Lower lobe of right lung (tissue), 2 donors: ENCODE measurements at places on chromosomes 5 and 9.

- DNase-seq: no peak
- H3K27me3 ChIP-seq: no peaks in the 10 kb centered on the region
- H3K4me3 ChIP-seq: no peak overlapping the region
- peak overlapping the region; percentile 4 for H3K27ac ChIP-seq
Measured at GRCh38 chr5:149310947-149311658, 34.2 kb upstream of the GRPEL2 start.

- no peaks in the 10 kb centered on the region for H3K36me3 ChIP-seq
- H3K27me3 ChIP-seq: no peaks in the 10 kb centered on the region
- no peaks in the 10 kb centered on the region for H3K4me1 ChIP-seq
- no peak overlapping the region for H3K4me3 ChIP-seq
- no peak overlapping the region for H3K27ac ChIP-seq
Measured at GRCh38 chr5:2570586-2570985, 180.9 kb downstream of the IRX2 start.

DNA sequence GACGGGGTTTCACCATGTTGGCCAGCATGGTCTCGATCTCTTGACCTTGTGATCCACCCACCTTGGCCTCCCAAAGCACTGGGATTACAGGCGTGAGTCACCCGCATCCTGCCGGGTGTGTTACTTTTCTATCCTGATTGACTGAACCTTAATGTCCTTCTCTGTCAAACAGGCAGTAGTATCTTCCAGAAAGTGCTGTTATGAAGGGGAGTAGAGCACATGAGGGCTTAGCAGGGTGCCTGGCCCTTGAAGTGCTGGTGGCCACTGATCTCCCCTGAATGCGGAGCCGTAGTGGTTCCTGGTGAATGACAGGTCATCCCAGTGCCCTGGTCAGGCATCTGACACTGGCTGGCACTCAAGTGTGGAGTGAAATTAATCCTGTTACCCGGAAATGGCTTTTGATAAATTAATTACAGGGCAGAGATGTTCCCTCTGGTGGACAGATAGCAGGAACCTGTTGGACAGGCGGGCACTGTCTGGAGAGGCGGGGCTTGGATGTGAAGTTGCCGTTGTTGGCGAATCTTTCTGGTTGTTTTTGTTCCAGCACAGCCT lies 28.4 kb downstream of the PRRC2B start:
- H3K27me3 ChIP-seq: no peaks in the 10 kb centered on the region
- H3K27ac ChIP-seq: no peak overlapping the region
- peaks cover 3% of the 10 kb centered on the region for H3K36me3 ChIP-seq
- H3K4me1 ChIP-seq: peaks cover 66% of the 10 kb centered on the region
- no peak overlapping the region for H3K4me3 ChIP-seq

DNA sequence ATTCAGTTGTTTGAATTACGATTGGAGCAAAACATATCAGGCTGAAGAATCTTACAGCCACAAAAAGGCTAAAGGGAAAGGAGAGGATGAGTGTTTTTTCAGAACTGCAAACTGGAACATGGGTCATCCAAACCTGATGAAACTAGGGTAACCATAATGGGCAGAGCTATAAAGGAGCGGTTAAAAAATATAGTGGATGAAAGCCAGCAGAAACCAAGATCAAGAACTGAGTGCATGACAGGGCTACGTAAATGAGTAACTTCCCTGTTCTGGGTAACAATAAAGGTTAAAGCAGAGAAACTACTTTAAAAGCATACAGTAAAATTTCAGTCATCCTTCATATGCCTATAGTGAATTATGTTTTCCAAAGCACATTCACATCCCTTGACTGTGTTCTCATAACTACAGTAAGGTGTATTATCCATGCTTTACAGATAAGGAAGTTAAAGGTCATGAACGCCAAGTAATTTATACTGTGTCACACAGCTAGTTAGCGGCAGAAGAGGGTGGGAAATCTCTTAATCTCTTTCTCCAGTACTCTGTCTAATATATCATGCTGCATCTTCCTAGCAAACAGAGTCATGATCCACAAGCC lies 48.5 kb upstream of the GHR start:
- H3K27me3 ChIP-seq: no peaks in the 10 kb centered on the region
- H3K27ac ChIP-seq: no peak overlapping the region
- H3K4me1 ChIP-seq: no peaks in the 10 kb centered on the region
- no peak for DNase-seq
- H3K36me3 ChIP-seq: no peaks in the 10 kb centered on the region

GRCh38 chr9:130333041-130333711 lies 67.6 kb downstream of the HMCN2 start:
- H3K4me3 ChIP-seq: no peak overlapping the region
- DNase-seq: no peak
- H3K27ac ChIP-seq: no peak overlapping the region
- H3K36me3 ChIP-seq: no peaks in the 10 kb centered on the region

- H3K4me1 ChIP-seq: peaks cover 20% of the 10 kb centered on the region
- H3K36me3 ChIP-seq: no peaks in the 10 kb centered on the region
- H3K4me3 ChIP-seq: peak overlapping the region; percentile 56
- no peaks in the 10 kb centered on the region for H3K27me3 ChIP-seq
Measured at GRCh38 chr9:73131461-73131860, 20.2 kb upstream of the ANXA1 start.

- H3K36me3 ChIP-seq: no peaks in the 10 kb centered on the region
- no peaks in the 10 kb centered on the region for H3K27me3 ChIP-seq
- DNase-seq: no peak
- H3K27ac ChIP-seq: no peak overlapping the region
- no peak overlapping the region for H3K4me3 ChIP-seq
- no peaks in the 10 kb centered on the region for H3K4me1 ChIP-seq
Measured at GRCh38 chr9:4955836-4956235, 29.2 kb upstream of the JAK2 start.

DNA sequence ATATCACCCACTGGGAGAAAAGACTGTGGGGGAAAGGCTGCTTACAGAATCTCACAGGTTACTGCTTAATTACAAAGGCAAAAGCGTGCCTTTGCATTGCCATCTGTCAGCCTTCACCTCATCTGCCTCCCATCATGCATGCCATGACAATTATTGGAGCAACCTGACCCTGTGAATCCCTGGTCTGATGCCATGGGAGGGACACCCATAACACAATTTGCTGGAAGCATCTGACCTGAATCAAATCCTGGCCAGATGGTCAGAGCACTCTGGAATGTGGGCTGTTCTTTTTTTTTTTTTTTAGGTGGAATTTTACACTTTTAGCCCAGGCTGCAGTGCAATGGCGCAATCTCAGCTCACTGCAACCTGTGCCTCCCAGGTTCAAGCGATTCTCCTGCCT lies 11.6 kb upstream of the RETREG1 start:
- H3K27ac ChIP-seq: no peak overlapping the region
- peaks cover 4% of the 10 kb centered on the region for H3K27me3 ChIP-seq
- peaks cover 7% of the 10 kb centered on the region for H3K4me1 ChIP-seq

GRCh38 chr5:96699186-96699820 lies 37.1 kb downstream of the CAST start:
- H3K36me3 ChIP-seq: peaks cover 33% of the 10 kb centered on the region
- H3K27ac ChIP-seq: no peak overlapping the region
- no peak overlapping the region for H3K4me3 ChIP-seq
- DNase-seq: no peak
- peaks cover 18% of the 10 kb centered on the region for H3K4me1 ChIP-seq

GRCh38 chr9:134315716-134316448 lies 10.4 kb upstream of the RXRA start:
- peak; percentile 33 for DNase-seq
- H3K36me3 ChIP-seq: no peaks in the 10 kb centered on the region
- no peak overlapping the region for H3K27ac ChIP-seq
- no peaks in the 10 kb centered on the region for H3K4me1 ChIP-seq
- H3K4me3 ChIP-seq: no peak overlapping the region

DNA sequence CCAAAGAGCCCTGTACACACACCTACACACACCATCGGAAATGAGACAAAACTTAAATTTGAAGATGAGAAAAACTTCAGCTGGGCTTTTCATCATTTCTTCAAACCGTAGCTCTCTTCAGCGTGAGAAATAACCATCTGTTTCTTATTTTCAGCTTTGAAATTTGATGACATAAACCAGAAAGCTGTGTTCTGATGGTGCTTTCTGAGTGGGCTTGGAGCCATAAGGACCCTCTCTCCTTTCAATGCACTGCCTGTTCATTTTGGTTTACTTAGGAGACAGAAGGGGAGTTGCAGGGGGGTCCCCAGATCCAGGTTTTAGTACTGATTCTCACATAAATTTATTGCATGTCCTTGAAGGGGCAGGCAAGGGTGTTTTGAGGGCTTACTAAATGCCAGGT lies 9.5 kb downstream of the FBXO10 start:
- no peaks in the 10 kb centered on the region for H3K36me3 ChIP-seq
- H3K4me3 ChIP-seq: no peak overlapping the region
- no peak overlapping the region for H3K27ac ChIP-seq
- no peaks in the 10 kb centered on the region for H3K4me1 ChIP-seq

- peaks cover 24% of the 10 kb centered on the region for H3K36me3 ChIP-seq
- H3K4me1 ChIP-seq: no peaks in the 10 kb centered on the region
- no peaks in the 10 kb centered on the region for H3K27me3 ChIP-seq
- no peak overlapping the region for H3K4me3 ChIP-seq
- DNase-seq: no peak
- H3K27ac ChIP-seq: no peak overlapping the region
Measured at GRCh38 chr9:136231478-136232297, 13.9 kb downstream of the QSOX2 start.

DNA sequence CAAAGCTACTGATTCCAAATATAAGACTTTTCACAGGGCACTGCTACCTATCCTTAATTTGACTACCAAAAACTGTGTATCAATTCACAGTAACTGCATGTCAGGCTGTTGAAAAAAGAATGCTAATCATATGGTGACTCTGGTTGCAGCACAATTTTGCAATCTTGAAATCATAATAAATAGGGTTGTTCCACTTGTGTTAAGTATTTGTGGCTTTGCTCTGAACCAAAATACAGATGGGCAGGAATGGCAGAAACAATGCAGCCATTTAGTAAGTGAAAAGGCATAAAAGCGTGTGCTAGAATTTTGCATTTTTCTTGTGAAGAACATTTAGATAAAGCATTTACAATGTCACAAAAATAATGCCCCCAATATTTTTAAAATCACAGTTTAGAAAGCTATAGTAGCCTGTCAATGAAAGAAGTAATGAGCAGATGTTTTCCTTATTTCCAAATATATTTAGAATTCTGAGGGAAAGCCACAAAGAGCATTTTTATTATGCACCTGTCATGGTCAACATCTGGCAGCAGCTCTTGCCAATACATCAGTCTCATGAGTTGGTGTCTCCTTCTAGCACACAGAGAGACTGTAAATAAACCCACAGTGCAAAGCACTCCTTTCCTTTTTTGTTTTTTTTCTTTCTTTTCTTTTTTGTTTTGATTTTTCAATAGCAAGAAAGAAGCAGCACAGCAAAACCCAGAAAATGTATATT lies 54.8 kb upstream of the PAM start:
- H3K4me3 ChIP-seq: no peak overlapping the region
- H3K4me1 ChIP-seq: no peaks in the 10 kb centered on the region
- DNase-seq: no peak
- H3K36me3 ChIP-seq: no peaks in the 10 kb centered on the region

GRCh38 chr5:135600152-135600570 lies 21.4 kb upstream of the CXCL14 start:
- no peak overlapping the region for H3K27ac ChIP-seq
- no peaks in the 10 kb centered on the region for H3K36me3 ChIP-seq
- H3K4me3 ChIP-seq: no peak overlapping the region
- H3K4me1 ChIP-seq: no peaks in the 10 kb centered on the region
- DNase-seq: no peak

DNA sequence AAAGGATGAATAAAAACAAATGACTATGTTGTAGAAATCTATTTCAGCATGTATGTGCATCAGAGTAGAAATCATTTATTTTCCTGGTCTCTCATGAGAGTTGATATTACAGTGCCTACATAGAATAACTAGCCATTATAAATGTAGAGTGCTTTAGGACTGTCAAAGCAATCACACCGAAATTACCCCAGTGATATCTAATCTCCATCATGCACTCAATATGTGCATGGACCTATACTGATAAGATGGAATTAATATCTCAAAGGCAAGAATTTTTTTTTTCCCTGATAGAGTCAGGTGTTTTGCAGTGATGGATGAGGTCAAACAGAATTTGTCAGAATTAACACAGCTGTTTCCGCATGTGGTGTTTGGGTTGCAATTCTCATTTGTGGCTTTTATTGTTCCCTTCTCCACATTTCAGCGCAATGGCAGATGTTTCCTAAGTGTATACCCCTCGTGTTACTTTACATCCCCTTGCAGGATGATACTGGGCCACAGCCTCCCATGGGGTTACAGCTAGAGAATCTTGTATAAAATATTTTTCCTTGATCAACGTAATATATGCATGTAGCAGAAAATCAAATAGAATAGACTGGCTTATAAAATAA lies 298.8 kb downstream of the RASEF start:
- H3K4me3 ChIP-seq: no peak overlapping the region
- H3K36me3 ChIP-seq: no peaks in the 10 kb centered on the region
- no peak overlapping the region for H3K27ac ChIP-seq
- no peaks in the 10 kb centered on the region for H3K4me1 ChIP-seq

- no peak overlapping the region for H3K4me3 ChIP-seq
- DNase-seq: no peak
- no peak overlapping the region for H3K27ac ChIP-seq
- peaks cover 5% of the 10 kb centered on the region for H3K4me1 ChIP-seq
Measured at GRCh38 chr5:169280286-169280685, 20.7 kb downstream of the SLIT3 start.
